ENCODE measurements at places on chromosomes 7 and 10.
A peak's percentile ranks its signal among the peaks of the same experiment; 100 is the strongest.

DNA sequence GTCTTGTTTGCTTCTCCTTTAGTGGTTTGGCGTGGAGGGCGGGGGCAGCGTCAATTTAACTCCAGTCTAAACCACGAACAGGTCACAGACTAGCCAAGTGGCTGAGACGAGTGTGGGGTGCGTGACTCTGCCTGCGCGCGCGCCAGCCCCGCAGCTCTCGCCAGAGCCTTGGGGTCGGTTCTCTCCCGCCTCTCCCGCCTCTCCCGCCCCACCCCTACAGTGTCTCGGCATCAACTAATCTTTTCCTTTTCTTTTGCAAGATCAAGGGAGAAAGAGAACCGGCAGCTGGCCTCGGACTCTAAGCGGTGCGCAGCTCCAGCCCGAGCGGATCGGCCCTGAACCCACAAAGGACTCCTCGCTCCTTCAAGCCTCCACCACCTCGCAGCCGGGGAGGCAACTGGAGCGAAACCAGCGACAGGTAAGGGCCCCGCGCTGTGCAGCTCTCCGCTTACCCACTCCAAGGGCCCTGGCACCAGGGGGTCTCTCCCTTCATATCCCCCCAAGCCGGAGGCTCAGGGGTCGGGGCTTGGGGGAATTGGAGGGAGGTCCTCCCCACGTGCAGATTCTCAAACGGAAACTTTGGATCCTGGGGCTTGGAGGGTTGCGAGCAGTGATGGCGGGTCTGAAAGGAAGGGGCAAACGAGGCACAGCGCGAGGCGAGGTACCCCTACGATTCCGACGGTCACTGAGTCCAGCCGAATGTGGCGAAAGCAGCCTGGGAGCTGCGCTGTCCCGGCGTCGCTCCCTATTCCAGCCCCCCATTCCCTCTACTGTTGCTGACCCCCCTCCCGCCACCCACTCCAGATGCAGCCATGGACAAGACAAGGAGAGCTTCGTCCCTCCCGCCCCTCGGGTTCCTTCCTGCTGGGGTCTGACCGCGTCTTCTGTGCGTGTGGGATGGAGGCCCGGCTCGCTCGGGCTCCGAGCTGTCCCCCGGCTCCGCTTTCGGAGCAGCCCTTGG, 829 bp downstream of the CHRM2 start:
- no peak for DNase-seq

DNA sequence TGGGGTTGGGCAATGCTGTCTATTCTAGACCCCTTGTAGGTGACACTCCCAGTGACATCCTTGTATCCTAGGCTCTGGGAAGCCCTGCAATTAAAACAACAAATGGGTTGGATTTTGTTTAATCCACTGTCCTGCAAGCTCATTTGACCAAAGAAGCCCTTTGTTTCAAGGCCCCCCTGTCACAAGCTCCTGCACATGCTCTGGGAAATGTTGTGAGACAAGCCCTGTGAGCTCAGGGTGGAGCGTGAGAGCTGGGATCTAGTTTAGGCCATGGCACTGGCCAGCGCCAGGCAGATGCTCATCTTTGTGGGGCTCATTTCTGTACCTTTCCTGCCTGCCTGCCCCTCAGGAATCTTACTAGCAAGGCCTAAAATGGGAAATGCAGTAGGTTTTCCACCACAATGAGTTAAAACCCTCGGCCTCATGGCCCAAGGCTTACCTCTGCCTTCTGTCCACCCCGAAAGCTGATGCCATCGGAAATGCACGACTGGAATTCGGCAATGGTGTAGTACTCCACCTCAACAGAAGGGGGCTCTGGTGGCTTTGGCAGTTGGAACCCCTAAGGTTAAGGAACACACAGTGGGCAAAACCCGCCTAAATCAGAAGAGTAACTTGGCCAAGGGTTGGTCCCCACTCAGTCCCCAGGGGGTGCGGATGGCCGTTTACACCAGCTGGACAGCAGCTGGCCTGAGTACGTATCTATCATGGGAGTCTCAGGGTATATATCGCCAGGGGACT, 112.0 kb downstream of the NEURL1 start:
- peak; percentile 25 for DNase-seq

DNA sequence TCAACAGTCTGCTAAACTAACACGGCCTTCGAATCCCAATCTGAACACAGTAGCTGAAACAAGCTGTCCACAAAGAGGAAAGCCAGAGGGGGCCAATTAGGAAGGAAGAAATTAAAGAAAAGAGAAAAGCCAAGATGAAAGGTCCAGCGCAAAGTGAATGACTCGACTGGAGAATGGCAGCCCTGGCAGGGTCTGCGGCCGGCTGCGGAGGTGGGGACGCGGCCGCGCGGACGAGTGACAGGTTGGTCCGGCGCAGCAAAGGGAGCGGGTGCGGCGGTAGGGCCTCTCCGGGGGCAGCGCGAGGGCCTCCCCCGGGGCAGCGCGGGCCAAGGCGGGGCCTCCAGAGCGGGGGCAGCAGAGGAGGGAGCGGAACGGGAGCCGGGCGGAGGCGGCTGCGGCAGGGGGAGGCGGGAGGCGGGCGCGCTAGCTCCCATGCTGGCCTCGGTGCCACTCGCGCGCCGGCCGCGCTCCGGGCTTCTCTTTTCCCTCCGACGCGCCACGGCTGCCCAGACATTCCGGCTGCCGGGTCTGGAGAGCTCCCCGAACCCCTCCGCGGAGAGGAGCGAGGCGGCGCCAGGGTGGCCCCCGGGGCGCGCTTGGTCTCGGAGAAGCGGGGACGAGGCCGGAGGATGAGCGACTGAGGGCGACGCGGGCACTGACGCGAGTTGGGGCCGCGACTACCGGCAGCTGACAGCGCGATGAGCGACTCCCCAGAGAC, at the start of gene VWC2:
Gene VWC2, plus strand, starts transcription at position 421 of the 718 bp plus-strand sequence. CDS start 1,798 bp downstream, outside the sequence.
- DNase-seq: no peak

DNA sequence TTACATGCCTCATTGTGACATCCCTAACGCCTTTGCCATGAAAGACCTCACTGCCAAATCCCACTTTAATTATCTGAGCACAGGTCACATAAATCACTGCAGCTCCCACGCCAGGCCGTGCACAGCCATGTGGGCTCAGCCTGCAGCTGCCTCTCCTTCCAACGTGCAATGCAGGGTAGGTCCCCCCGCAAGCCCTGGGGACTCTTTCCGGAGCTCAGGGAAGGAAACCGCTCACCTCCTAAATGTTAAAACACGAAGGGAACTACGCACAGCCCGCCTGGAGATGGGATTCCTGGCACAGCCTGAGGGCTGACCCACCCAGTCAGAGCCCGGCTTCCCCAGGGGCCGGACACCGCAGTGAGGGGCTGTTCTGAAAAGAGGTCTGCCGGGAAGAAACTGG, 128.0 kb downstream of the MAD1L1 start:
- DNase-seq: no peak

DNA sequence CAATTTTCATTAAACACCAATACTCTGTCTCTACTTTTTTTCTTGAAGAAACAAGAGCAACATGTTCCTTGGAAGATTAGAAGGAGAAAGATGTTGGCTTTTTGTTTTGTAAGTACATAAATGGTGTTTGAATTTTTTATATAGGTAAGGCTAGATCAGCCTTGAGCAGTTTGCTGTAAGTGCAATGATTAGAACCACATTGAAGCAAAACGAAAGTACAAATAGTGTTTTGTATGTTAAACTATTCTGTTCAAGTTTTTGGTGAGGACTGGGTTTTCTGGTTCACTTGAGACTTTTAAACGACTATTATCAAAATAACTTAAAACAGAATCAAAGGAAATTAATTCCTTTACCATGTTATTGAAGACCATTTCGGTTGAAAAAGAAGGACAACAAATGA, 162.9 kb upstream of the NRP1 start:
- no peak for DNase-seq

- no peak for DNase-seq
Observed at GRCh38 chr10:47036771-47037170, 125.5 kb downstream of the PTPN20 start.

GRCh38 chr10:124624895-124625294, 119.3 kb downstream of the FAM53B start:
- no peak for DNase-seq

DNA sequence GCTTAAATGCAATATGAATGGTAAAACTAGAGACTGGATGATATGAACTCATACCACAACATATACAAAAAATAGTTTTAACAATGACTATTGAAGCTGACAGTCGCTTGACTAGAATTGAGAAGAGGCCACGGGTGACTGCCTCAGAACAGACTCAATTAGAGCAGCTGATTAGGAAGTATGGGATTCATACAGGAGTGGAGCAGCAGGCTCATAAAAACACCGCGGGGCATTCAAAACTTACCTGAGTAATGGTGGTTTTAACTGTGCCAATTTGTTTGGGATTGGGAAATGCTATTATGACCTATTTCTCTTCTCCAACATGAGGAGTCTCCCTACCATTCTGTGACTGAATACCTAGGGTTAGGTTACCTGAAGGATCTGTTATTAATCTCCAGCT, 2.1 kb downstream of the CADPS2 start:
- DNase-seq: no peak

GRCh38 chr7:138603549-138604318, 97.4 kb downstream of the SVOPL start:
- no peak for DNase-seq

GRCh38 chr10:1204434-1205326, 148.5 kb downstream of the WDR37 start:
- no peak for DNase-seq

DNA sequence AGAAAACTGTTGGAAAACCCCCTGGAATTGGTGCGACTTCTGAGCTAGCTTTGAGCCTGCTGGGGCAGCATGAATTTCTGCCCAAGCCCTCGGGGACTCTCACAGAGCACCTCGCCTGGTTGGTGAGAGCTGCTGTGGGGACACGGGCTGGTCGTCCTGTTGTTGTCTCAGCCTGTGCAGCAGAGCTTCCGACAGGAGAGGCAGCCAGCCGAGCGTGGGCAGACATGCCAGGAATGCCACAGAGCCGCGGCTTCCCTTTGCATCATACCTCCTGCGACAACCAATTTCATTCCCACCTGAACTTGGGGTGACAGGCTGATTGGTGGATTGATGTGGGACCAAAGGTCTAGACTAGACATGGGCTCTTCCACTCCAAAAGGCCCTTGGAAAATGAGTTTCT, 60.2 kb upstream of the NRBF2 start:
- DNase-seq: no peak

DNA sequence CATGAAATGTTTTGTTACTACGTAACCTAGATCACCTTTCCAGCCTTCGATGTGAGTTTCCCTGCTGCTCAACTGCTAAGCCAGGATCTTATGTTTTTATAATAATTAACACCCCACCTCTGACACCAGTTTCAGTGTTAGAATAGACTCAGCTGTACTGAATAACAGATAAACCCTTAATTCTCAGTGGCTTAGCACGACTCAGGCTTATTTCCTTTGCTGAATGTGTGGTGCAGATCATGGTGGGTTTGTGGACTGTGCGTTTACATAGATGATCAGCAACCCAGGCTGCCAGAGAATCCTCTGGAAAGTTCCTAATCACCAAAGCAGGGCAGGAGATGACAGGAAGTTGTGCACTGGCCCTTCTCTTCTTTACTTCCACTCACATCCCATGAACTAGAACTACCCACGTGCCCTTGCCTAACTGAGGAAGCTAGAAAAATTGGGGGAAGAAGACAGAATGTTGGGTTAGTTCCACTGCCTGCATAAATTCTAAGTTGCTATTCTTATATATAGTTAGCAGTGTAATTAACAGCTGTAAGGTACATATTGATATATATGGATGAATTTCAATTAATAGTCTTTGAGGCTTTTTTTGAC, 111.8 kb downstream of the MAPK8 start:
- DNase-seq: no peak

DNA sequence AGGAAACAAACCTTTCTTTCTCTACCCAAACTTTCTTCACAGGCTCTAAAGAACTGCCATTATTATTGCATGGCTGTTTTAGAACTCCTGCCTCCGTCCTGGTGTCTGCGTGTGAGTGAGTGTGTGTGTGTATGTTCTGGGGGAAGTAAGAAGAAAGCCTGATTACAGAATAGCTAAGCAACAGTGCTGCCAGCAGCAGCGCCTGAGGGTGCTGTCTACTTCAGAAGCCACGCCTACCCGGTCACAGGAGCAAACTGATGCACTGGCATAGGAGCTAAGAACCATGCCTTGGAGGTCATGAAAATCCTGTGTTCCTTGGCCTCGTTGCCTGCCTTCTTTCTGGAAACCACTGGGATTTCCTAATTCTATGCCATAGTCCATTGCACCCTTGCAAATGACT, 25.2 kb downstream of the LIPK start:
- no peak for DNase-seq

DNA sequence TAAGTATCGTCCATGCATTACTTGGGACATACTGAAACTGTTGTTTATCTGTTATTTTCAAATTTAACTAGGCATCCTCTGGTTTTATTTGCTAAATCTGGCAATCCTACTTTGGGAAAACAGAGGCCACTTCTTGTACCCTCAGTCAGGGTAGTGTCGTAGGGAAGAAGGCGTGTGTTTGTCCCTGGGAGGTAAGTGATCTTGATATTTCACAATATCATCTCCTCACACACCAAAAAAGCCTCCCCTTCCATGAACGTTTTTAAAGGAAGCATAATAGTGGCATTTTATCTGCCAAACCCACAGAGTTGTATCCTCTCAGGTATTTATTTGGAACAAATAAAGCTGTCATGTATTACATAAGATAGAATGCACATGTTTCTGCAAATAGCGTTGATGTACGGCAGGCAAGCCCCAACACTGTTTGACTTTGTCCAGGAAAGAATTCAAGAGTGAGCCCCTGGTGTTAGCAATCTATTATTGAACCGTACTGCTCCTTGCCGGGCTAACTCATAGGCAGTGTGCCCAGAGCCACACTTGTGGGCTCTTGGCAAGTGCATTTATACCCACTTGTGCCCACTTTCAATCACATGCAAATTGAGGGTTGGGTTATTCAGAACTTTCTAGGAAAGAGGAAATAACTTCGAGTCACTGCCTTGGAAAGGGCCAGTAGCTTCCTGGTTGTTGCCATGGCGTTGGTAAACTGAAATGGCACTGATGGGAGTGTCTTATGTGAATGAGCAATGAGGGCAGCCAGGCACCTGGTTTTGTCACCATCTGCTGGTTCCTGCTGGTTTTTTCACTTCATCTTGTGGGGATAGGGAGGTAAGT, 266.0 kb downstream of the USP6NL start:
- DNase-seq: no peak

DNA sequence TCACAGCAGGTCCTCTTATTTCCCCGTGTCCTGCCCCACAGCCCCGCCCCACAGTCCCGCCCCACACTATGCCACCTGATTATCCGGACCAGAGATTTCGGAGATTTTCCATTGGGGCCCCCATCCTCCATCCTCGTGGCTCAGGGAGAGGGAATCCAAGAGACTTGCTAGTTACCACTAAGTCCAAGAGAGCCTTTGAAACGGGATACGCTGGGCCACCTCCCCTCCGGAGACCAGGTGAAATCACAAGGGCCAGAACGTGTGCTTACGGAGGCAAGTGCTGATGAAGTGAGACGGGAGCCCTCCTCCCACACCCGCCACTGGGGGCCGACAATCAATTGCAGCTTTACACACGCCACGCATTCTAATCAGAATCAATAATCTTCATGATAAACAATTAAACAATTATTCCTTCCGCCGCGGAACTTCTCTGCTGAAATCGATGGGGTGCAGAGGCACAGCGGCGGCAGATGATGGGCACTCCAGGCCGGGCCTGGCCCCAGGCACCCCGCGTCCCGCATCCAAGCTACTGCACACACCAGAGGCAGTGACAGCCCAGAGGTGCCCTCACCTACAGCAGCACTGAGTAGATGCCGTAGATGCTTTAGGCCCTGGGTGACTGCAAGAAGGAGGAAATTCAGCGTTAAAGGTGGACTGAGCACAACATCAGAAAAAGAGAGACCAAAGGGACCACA, 534.0 kb upstream of the FOXK1 start:
- no peak for DNase-seq

All from activated T-cell treated with anti-CD3 and anti-CD28 coated beads for 4 hours (primary cell).